ENCODE measurements at places on chromosomes 6 and 20.

DNA sequence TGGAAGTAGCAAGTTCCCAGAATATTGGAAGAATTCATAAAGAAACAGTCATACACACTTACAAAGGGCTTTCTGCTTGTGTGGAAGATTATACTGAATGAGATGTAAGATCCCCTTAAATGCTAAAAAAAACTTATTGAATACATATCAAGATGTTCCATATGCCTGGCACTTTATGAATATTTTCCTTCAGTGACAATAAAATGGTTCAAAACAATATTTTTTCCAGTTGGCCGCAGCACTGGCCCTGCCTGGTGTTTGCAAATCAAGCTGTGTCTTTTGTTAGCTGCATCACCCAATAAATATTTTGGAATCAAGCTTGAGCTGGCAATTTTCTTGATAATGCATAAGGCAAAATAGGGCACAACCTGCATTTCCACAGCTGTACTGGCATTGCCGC lies 51.2 kb downstream of the CFAP61 start:
- no peak for DNase-seq

DNA sequence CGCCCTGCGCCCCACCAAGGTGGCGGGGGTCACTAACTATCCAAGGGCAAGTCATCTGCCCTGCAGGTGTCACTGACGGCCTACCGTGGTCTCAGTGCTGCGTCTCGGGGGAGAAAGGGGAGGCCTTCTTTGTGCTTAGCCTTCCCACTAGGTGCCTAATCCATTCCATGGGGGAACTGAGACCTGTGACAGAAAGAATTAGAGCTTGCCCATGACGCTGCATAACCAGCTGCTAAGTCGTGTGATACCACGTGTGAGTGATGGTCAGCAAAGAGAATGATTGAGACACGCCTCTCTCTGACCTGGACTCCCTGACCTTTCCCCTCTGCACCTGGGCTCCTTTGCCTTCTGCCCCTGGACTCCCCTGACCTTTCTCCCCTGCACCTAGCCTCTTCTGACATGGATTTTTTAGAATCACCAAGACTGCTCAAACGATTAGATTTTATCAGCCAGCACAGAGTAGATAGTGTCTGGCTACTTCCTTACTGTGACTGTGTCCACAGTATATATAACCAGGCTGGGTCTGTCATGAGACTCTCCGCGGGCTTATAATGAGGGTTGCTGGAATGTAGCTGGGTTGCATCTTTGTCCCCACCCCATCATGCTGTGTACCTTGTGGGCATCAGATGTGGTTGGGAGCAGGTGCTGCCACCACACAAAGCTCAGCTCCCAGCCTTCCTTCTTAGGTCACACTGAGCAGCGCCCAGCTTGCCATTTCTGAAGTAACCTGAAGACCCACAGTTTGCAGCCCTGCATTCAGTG lies 140.6 kb downstream of the TMEM242 start:
- no peak for DNase-seq

DNA sequence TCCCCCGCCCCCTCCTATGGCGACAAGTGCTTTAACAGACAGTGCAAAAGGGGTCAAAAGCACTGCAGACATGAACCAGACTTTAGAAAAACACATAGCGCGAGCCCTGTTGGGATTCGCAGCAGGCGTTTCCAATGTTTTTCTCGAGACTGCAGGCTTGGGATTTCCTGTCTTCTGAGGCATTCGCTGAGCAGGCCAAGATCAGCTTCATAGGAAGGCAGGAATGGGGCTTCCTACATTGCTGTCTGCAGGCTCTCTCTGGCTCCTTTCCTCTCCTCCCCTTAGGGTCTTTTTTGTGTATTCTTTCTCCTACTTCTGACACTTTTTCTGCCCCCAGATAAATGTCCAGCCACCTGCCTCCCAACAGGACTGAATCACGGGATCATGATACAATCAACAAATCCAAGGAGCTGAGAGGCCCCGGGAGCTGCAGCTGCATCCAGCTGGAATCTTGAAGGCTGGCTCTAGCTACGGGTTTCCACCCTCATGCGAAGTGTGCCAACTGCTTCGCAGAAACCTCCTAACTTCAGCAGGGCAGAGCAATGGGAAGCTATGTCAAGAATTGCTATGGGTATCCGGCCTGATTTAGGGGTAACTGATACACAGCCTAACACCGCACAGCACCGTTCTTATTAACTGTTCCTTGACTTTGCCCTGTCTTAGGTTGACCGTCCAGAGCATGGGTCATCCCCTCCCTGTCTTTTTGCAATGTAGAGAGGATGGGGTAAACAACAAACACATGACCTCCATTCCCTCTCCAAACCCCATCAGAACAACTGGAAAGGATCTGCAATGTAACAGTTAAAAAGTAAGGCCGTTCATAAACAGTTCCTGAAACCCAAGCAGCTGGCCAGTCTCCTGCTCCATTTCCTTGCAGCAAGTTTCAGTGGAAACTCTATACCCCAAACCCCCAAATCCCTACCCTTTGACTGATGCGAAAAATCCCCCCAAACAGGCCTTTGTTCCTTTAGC lies 31.5 kb downstream of the SNX5 start:
- no peak for DNase-seq

GRCh38 chr20:37348792-37349516 lies 3.0 kb downstream of the SRC start:
- DNase-seq = no peak

- no peak for DNase-seq
Observed at GRCh38 chr6:10205120-10205519, 209.8 kb downstream of the TFAP2A start.

DNA sequence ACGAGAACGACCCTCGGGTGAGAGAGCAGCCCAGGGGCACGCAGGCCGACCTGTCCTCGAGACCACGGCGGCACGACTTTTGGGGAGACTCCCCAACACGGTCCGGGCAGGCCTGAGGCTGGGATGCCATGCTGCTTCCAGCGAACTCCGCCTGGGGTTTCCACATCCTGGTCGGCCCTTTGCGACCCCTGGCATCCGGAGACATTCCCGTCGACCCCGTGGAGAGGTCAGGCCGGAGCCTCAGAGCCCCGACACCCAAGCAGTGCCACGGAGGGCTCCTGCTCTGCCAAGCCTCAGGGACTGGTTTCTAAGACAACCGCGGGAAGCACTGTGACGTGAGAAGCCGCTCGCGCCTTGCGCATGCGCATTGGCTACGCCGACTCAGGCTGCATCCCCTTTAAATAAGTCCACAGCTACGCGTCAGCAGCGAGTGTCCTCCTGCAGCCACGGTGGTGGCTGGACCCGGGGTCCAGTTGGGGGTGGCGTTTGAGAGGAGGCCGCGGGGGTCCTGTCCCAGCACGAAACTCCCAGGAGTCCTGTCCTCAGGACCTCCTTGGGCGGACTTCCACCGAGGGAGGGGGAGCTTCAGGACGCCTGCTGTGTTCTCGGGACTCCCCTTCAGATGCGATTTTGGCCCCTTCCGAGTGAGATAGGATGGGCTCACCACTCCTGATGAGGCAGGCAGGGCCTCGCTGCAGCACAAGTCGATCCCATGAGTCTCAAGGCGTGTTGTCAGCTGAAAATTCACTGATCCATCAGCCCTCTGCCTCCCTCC lies 1089.3 kb upstream of the DEFB115 start:
- no peak for DNase-seq

- no peak for DNase-seq
Observed at GRCh38 chr6:403659-404655, 12.4 kb downstream of the IRF4 start.

DNA sequence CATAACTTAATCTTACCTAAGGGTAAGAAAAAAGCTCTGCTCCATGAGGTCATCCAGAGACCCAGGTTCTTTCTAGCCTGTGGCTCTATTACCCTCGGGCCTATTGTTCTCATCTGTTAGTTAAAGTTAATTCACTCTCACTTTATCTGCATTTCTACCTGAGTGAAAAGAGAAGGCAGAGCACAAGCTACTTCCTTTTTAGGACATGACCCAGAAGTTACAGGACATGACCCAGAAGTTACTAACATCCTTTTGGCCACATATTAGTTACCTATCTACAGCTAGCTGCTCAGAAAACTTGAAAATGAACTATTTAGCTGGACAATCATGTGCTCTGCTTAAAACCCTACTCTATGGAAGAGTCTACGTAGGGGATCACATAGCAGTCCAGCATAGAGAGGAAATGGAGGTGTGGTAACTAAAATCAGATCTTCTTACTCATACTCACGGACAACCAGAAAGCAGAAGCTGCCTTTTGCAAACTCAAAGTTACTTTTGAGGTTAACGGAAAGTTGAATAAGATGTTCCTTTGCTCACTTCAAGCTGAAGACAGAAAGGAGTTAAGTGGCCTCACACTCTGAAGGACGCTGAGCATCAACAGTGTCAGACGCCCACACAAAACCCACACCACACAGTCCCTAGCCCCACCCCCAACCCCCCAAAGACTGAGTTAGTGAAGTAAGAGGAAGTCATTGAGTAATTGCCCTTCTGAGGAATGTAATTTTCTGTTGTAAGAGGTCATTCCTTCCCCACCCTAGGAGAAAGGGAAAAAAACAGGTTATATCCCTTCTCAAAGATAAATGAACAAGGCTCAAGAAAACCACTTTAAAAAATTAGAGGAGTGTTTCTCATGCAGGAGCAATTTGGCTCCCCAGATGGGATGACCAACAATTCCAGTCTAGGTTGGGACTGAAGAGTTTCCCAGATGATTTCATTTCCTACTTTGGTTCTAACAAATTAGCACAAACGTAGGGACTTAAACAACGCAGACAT lies 45.9 kb upstream of the TAB2 start:
- no peak for DNase-seq

- DNase-seq = no peak
Observed at GRCh38 chr6:41058783-41059181, 5.8 kb downstream of the APOBEC2 start.

- no peak for DNase-seq
Observed at GRCh38 chr6:113994934-113995342, 24.0 kb upstream of the HDAC2 start.

GRCh38 chr6:10883312-10884244 lies 1.7 kb upstream of the GCM2 start:
- no peak for DNase-seq

- no peak for DNase-seq
Observed at GRCh38 chr20:32019156-32019510, 8.9 kb downstream of the CCM2L start.

Measured in activated naive CD4-positive, alpha-beta T cell treated with anti-CD3 and anti-CD28 coated beads, Interleukin-2, amount 50 U/mL, for 72 hours (primary cell).